NCI-H446 (cell line): ENCODE measurements at places on chromosomes 2 and 18.

DNA sequence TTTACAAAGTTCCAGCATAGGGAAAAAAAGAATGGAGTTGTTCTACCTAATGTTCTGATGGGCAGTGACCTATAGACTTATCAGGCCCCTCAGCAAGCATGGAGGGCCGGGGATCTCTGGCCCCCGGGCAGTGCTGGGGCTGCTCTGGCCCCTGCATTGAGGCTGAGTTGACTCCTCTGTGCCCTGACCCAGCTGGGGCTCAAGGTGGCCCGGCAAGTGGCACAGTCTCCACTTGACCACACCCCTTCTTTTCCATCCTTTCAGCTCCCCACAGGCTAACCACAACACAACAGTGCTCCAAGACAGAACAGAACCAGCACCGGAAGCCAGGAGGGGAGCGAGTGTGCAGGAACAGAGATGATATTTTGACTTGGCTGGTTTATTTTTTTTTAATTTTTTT lies 19.9 kb downstream of the TOGARAM2 start:
- no peak for DNase-seq

- no peak for DNase-seq
These were observed 136.2 kb downstream of the PXDN start for GRCh38 chr2:1607971-1608688.

GRCh38 chr2:160389875-160390274 lies 103.7 kb downstream of the RBMS1 start:
- no peak for DNase-seq

DNA sequence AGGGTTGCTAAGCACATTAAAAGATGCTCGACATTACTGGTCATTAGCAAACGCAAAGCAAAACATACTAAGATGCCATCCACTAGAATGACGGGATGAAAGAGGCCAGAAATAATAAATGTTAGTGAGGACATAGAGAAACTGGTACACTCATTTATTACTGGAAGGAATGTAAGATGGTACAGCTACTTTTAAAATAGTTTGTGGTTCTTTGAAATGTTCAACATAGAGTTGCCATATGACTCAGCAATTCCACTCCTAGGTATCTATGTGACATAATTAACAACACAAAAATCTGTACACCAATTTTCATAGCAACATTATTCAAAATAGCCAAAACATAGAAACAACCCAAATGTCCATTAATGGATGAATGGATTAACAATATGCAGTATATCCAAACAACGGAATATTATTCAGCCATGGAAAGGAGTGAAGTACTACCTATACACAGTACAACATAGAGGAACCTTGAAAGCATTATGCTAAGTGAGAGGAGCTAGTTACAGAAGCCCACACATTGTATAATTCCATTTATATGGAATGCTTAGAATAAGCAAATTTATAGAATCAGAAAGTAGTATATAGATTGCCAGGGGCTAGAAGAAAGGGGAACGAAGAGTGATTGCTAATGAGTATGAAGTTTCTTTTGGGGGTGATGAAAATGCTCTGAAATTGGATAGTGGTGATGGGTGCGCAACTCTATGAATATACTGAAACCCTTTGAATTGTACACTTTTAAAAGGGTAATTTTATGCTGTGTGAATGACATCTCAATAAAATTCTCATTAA lies 61.9 kb upstream of the IL1R1 start:
- no peak for DNase-seq

DNA sequence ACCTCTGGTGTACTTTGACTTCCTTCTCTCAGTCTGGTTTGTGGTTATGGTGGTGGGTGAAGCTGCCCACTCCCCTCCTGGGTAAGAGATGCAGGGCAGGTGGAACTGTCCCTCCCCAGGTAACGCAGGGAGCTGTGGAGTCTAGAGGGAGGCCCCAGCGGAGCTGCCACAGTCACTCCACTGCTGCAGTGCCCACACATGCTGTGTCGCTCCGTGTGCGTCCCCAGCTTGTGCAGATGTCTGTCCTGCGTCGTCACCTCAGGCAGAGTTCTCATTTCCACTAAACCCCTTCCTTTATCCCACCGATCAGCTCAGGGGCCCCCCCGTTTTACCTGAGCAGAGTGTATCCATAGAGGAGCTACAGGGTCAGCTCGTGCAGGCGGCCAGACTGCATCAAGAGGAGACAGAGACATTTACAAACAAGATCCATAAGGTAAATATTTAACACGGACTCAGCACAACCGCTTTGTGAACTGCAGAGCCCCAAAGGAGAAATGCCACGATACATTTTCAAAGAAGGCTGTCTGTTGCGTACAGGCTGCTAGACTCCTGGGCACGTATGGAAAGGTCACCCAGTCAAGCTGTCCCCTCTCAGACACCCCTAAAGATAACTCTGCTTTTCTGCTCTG lies 87.4 kb downstream of the MTCL1 start:
- DNase-seq = no peak

GRCh38 chr2:155708071-155708470 lies 624.5 kb downstream of the NR4A2 start:
- no peak for DNase-seq

DNA sequence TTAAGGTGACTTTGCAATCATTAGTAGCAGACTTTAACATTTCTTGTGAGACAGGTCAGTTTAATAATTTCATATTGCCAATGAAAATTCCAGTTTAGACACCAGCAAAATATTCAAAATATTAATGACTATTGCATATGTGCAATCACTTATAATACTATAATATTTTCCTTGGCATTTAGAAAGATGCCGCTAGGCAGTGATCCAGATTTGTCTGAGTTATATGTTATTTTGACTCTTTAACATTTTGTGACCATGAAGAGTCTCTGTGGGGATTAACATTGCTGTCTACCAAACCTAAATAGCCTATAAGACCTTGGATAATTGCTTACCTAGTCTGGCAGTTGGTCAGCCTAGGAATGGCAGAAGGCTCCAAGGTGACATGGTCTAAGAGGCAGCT lies 389.6 kb downstream of the THSD7B start:
- DNase-seq = no peak
